Ascending aorta (tissue), 2 donors: ENCODE measurements at places on chromosomes 5 and 9. TPM values are rescaled to one million over a fixed set of nuclear protein-coding genes. Genes with fewer than 3 reads are reported as not detected.

DNA sequence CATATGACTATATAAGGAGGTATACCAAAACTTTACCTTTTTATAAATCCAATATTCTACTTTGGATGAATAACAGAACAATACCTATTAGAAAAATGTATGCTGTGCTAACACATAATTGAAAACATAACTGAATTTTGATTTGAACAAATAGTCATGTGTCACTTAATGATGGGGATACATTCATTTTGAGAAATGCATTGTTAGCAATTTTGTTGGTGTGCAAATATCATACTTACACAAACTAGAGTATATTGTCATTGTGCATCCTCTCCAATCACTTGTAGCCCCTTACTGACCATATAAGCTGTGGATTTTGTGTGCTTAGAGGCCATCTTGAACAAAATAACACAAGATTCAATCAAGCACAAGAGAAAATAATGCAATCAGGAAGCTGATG, 72.3 kb upstream of the SLCO4C1 start:
- no peak for DNase-seq

DNA sequence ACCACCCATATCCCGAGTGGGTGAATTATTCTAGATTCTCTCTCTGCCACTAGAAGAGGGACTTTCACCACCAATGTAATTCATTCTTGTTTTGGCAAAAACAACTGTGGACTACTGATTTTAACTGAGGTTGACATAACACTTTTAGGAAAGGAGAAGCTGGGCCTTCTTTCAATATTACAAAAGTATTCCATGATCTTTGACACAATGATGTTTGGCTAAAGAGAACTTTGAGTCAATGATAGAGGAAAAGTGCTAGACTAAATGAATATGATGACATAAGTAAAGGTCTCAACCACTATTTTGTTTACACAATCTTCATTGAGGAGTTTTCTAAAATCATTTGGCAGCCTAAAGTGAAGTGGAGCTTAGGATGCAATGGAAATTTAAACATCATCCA, 336.9 kb upstream of the PDE4D start:
- no peak for DNase-seq

Gene HMMR
- not detected for total RNA-seq

DNA sequence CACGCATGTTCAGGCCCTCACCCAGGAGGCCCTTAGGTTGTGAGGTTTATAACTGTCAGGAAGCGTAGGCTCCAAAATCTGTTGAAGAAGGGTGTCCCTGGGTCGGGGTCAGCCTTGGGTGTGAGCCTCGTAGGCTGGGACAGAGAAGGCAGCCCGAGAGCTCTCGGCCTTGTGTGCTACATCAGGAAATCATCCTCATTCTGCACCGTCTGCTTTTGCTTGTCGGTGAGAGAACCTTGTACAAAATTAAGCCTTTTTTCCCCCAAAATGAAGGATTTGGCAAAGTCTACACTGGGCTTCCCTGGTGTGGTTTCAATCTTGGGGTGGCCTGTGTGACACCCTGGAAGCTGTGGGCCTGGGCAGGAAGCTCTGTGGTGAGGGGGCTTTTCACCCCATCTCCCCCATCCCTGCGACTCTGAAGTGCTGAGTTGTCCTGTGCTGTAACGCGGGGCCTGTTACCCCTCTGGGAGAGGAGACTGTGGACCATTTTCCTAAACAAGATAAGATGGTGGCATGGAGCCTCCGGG, 55.3 kb downstream of the AHRR start:
- DNase-seq: no peak

Gene CARD9
- total RNA-seq: 0.43 TPM

Gene ADRA1B
- 20.6 TPM for total RNA-seq

DNA sequence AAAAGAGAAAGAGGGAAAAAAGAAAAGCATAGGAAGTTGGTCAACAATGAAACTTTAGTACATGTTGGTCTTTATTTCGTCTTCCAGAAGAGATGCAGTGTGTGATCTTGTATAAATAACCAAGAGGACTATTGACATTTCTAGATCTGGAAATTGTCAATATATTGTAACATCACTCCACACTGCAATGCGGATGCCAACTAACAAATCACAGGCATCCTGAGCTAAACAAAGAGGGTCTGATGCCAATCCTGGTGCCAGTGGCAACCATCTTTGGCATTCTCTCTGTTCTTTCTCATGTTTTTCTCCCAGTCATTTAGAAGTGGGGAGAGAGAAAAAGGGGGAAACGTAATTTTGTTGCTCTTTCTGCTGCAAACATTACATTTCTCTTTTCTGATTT, 9.7 kb downstream of the NFIB start:
- no peak for DNase-seq

Gene SPAG8
- not detected for total RNA-seq

DNA sequence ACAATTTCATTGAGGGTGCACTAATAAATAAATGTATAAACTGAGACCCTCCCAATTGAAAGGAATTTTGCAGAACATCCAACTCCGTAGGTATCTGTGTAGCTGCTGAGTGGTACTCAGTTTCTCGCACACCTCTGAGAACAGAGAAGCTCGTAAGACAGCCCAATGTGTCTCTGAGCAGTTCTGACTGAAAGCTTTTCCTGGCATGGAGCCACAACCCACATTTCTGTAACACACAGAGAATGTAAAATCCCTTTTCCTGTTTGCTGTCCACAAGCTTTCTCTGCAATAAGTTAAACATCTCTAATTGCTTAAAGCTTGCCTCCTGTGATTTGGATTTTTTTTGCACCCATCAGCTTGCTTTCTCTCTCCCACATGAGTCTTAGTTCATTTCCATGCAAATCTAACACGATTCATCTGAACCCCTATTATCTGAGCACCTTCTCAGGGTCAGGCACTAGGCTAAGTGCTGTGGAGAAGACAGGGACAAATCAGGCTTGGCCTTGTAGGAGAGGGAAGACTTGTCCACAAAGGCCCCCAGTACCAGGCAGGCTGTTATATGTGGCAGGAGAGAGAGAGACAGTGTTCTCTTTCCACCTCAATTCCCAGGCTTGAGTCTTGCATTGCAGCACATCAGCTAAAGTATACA, 44.2 kb upstream of the COL15A1 start:
- no peak for DNase-seq

Gene PCDHGB7
- total RNA-seq: 10.2 TPM

- no peak for DNase-seq
Observed at GRCh38 chr9:31807574-31808256, 576.7 kb upstream of the ACO1 start.

DNA sequence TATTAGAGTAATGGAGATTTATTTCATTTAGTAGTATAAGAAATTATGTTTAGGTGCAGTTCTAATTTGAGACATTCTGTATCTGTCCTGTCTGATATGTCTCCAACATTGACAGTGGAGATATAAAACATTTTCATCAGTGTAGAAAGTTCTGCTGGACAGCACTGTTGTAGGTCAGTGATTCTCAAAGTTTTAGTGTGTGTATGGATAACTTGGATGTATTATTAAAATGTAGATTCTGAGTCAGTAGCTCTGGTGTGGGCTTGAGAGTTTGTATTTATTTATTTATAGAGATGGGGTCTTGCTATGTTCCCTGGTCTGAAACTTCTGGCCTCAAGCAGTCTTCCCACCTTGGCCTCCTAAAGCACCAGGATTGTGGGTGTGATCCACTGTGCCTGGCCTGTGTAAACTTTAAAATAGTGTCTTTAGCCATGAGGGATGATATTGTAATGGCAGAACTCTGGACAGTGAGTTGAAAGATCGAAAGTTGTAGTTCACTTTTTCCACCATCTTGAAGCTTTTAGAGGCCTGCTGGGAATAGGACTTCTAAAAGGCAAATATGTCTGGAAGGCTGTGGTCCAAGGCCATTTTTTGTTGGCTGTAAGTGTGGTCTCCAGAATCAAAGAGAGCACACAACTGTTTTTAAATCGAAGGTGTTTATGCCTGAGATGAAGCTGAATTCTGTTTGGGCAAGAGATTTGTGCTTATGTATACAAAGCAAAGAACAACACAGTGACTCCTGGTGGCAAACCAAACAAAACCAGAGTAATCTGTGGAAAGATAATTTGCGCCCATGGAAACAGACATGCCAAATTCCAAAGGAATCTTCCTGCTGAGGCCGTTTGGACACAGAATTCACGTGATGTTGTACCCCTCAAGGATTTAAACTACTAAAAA, 12.4 kb downstream of the UBAP1 start:
- DNase-seq: no peak

Gene IGIP
- total RNA-seq: 5.6 TPM

Gene FLT4
- 53.5 TPM for total RNA-seq

Gene PAIP1
- 93.6 TPM for total RNA-seq

DNA sequence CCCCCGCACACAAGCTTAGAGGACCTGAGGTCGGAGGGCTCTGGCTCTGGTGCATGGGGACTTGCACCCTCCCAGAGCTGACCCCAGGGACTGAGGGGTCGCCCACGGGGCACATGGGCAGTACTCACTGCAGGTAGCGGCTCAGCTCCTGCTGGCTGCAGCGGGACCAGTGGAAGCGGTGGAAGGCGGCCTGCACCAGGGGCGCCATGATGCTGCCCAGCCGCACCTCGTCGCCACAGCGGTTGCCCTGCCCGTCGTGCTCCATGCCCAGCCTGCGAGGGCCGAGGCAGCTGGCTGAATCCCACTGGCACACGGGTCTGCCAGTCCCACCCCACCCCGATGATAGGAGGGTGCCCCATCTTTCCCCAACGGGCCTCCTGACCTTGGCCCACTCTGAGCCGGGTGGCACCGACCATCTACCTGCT, 93.8 kb downstream of the ZNF354C start:
- DNase-seq: no peak

DNA sequence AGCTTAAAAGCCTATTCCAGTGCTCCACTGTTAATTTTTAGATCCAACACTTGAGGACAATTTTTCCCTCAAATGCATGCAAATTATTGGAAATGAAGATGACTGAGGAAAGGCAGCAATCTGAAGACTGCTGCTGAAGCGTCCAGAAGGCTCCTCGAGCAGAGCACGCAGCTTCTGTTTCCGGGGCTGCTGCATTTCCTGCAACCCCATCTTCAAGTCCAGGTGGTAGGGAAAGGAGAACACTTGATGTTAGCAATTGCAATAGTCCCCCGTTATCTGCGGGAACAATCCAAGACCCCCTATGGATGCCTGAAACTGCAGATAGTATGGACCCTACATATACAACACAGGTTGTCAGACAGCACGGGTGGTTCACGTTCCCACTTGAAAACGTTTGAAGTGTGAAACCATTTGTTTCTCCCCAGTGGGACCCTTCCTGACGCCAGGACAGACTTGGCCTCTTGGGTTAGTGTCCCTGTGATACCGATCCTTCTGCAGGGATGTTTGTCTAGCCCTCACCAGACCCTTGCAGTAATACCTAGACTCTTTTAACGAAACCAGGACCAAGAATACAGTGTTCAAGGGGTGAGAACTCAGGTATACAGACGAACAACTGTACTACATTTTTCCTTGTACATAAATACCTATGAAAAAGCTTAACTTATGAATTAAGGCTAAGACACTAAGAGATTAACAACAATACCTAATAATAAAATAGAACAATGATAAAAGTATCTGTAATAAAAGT, 152.3 kb downstream of the HSD17B3 start:
- no peak for DNase-seq

DNA sequence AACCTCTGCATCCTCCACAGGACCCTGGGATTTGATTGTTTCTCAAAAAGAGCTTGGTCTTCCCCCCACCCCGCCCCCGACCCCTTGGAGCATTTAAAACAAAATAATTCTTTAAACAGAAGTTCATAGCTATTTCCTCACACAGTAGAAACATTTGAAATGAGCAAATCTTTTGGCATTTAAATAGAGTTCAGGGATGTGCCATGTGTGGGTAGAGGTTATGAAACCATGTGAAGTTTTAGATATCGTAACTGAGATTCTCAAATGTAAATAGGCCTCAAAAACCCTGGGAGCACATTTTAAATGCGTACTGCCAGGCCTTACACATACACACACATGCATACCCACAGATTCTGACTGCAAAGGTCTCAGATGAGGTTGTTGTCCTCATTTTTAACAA, 66.5 kb downstream of the EPB41L4B start:
- no peak for DNase-seq
